Uterine smooth muscle cell (primary cell): ENCODE measurements at places on chromosomes 1 and 21. TPM values are rescaled to one million over a fixed set of nuclear protein-coding genes. Genes with fewer than 3 reads are reported as not detected.

SFN gene
- 0.12 and 0.33 TPM in 2 replicates for total RNA-seq

DISP3 gene
- total RNA-seq: under 0.01 TPM in 2 replicates

TBCE gene
- total RNA-seq: 26.1 and 35.3 TPM in 2 replicates

TOR3A gene
- total RNA-seq: 38.0 and 41.5 TPM in 2 replicates

TCHHL1 gene
- not detected in 2 replicates for total RNA-seq

KIAA0040 gene
- total RNA-seq: 0.44 and 0.62 TPM in 2 replicates

ZYG11A gene
- total RNA-seq: 0.50 and 2.0 TPM in 2 replicates

LCE1A gene
- not detected in 2 replicates for total RNA-seq

CXADR gene
- total RNA-seq: 5.1 and 5.3 TPM in 2 replicates

DIP2A gene
- 27.6 and 28.1 TPM in 2 replicates for total RNA-seq

TRABD2B gene
- not detected in 2 replicates for total RNA-seq

FCER1G gene
- total RNA-seq: not detected in 2 replicates

SYT6 gene
- total RNA-seq: not detected in 2 replicates

DIO1 gene
- total RNA-seq: not detected in 2 replicates

VWA5B1 gene
- total RNA-seq: not detected in 2 replicates

PLA2G2D gene
- not detected in 2 replicates for total RNA-seq

SPRR2G gene
- not detected in 2 replicates for total RNA-seq

OPRD1 gene
- total RNA-seq: not detected in 2 replicates

CCDC185 gene
- not detected in 2 replicates for total RNA-seq

OR2L3 gene
- total RNA-seq: 0.11 and 0.12 TPM in 2 replicates

LCE1F gene
- 0.62 TPM in 1 of 2 replicates, not detected in the other for total RNA-seq

TAS1R3 gene
- 0.11 and 0.12 TPM in 2 replicates for total RNA-seq

BACE2 gene
- total RNA-seq: 25.2 and 41.2 TPM in 2 replicates

ELF3 gene
- total RNA-seq: under 0.01 TPM in 2 replicates

CA14 gene
- 0.11 TPM in 1 of 2 replicates, not detected in the other for total RNA-seq

PRPF38A gene
- 15.1 and 16.4 TPM in 2 replicates for total RNA-seq

PALMD gene
- total RNA-seq: 0.37 and 0.55 TPM in 2 replicates

CATSPERE gene
- 0.33 and 1.9 TPM in 2 replicates for total RNA-seq

MIB2 gene
- total RNA-seq: 49.7 and 112 TPM in 2 replicates

DESI2 gene
- 51.9 and 53.3 TPM in 2 replicates for total RNA-seq

ASTN1 gene
- 0.22 and 0.75 TPM in 2 replicates for total RNA-seq

DNASE2B gene
- total RNA-seq: not detected in 2 replicates

KRTAP10-8 gene
- not detected in 2 replicates for total RNA-seq

RASAL2 gene
- total RNA-seq: 21.6 and 26.6 TPM in 2 replicates

LRRC53 gene
- not detected in 2 replicates for total RNA-seq

YOD1 gene
- 9.1 and 10.5 TPM in 2 replicates for total RNA-seq

CFHR5 gene
- not detected in 2 replicates for total RNA-seq

DRAXIN gene
- under 0.01 and 0.12 TPM in 2 replicates for total RNA-seq

CELSR2 gene
- 1.00 and 3.4 TPM in 2 replicates for total RNA-seq

SCAMP3 gene
- total RNA-seq: 31.7 and 43.9 TPM in 2 replicates

DOP1B gene
- total RNA-seq: 21.6 and 25.7 TPM in 2 replicates

MAP7D1 gene
- total RNA-seq: 93.0 and 97.9 TPM in 2 replicates

NCSTN gene
- total RNA-seq: 69.7 and 75.9 TPM in 2 replicates

CYP4A11 gene
- not detected in 2 replicates for total RNA-seq

NEK2 gene
- total RNA-seq: 17.9 and 71.9 TPM in 2 replicates
